Activated CD4-positive, alpha-beta T cell treated with anti-CD3 and anti-CD28 coated beads, Interleukin-2, Interleukin-4, amounts not matched to agents 100 ng/mL and 50 ng/mL, durations not matched to agents 16 hours and 8 hours (primary cell): ENCODE measurements at places on chromosomes 5 and 9.
A peak's percentile ranks its signal among the peaks of the same experiment; 100 is the strongest.

- DNase-seq, result no peak
Measured at GRCh38 chr5:19240170-19240569, 747.8 kb downstream of the CDH18 start.

DNA sequence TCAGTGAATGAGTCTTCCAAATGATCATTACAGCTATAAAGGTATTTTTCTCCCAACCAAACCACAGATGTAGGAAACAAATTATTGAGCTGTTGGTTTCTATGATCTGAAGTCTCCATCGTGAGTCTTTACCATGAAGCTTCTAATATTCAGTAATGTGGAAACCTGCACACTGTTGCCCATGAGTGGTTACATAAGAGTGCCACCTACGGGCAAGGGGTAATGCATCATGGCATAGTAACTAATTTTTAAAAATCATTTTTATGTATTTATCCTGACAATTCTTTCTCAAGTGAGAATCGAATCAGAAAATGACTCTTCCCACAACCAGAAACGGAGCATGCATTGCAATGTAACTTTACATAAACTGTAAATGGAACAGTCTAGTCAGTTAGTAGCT is 282.5 kb upstream of the SMARCA2 start:
- DNase-seq, result peak; percentile 5

DNA sequence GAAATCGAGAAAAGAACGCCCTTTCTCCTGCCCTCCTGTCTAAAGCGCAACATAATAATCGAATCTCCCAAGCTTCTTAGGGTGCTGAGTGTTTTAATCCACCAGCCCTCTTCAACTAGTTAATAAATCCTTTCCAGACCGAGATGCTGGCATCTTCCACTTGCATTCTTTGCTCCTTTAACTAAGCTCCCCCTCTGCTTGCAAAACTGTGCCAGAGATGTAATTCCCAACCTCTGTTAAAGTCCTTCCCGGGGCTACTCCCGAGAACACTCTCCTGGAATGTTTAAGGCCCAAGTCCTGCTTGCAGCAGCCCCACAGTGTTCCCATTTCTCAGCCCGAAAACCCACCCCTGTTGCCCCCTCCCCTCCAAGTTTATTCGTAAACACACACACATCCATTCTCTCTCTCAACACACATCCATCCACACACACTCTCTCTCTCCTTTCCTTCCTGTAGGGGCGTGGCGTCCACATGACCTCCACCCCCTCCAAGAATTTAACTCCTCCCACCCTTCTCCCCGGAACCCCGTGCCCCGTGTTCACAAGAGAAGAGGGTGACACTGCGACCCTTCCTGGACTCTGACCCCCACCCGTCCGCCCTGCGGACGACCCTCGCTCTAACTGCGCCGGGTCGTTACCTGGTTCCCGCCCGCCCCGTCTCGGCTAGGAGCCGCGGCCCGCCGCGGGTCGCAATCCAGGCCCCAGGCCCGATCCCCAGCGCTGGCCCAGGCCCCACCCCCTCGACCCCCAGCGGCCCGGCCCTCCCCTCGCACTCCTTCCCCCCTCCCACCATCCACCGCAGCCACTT is 7.0 kb upstream of the MGAT1 start:
- DNase-seq, result peak; percentile 94

DNA sequence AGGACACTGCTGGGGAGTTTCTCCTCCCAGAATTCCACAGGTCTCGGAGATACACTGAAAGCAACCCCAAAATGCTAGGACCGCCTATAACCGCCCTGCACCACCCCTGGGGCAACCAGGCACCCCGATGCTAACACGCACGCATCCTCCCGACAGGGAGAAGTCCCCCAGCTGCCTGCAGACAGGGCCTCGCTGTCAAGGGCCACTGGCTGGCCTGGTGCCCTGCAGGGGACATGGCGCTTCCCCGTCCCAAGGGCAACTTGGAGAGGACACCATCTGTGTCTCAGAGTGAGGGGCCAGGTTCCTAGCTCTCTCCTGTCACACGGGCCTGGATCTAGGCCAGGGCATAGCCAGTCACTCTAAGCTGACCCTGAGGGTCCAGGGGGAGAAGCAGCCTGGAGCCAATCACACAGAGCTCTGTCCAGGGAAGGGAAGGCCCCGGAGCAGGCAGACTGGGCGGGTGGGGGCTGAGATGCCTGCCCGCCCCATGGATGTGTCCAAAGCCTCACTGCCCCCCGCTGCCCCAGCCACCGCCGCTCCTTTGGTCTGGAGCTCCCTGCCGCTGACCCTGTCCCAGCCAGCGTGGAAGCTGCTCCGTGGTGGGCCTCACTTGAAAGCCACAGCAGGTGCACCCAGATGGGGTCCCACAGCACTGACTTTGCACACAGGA is 9.7 kb downstream of the NOTCH1 start:
- DNase-seq, result no peak

- no peak for DNase-seq
Measured at GRCh38 chr5:7638456-7638855, 212.5 kb downstream of the CFAP90 start.

GRCh38 chr5:150082374-150082773 is 4.0 kb downstream of the CSF1R start:
- no peak for DNase-seq
